ENCODE measurements at places on chromosomes 5 and 9.

DNA sequence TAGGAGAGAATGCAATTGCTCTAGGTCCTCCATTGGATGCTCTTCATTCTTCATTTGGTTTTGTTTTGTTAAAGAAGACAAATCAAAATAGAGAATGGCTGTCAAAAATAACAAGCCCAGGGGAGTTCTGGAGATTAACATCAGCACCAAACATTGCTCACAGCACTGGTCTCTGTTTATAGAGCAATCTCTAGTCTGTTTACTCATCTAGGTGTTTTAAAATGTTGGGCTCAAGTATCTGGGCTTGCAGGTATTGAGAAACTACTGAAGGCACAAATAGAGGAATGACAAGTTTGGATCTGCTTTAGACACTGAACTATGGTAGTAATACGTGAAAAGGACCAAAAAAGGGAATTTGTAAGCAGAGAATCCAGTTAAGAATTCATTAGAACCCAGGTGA, 77.0 kb upstream of the TMC1 start:
- DNase-seq, result no peak

DNA sequence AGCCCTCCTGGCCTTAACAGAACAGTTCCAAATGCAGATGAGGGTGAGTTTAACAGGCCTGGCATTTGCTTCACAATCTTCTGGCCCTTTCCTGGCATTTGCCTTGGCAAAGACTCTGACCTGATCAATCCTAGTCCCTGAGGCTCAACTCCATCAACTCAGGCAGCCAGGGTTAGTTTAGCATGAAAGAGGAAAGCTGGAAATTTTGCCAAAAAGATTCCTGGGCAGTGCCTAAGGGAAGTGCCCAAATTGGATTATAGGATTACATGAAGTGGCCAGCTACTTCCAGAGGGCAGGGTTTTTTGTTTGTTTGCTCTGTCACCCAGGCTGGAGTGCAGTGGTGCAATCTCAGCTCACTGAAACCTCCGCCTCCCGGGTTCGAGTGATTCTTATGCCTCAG, 36.8 kb downstream of the PCDHAC2 start:
- DNase-seq, result no peak

DNA sequence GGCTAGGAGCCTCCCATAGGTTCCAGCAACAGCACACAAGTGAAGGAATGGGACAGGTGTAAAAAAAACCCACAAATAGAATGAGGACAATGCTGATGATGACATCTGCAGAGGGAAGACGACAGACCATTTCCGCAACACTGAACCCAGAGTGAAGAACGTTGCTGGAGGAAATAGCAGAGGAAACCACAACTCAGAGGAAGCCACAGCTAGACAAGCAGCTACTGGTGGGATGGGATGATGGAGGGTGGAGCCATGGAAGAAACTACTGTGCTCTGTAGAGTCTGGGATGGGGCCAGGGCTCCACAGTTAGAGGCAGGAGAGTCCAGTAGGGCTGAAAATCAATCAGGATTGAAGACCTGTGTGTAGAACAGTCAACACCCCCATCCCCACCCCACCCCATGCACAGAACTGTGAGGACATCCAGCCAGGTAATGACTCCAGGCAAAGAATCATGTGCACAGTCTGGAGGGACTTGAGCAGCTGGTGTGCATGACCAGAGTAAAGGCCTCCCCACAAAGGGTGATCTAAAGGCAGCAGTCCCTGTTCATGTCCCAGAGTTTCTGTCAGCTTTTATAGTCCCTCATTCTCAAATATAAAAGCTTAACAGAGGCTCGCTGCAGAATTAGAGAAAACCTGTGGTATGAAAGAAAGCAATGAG, 65.2 kb upstream of the SPIN1 start:
- peak; percentile 27 for DNase-seq

DNA sequence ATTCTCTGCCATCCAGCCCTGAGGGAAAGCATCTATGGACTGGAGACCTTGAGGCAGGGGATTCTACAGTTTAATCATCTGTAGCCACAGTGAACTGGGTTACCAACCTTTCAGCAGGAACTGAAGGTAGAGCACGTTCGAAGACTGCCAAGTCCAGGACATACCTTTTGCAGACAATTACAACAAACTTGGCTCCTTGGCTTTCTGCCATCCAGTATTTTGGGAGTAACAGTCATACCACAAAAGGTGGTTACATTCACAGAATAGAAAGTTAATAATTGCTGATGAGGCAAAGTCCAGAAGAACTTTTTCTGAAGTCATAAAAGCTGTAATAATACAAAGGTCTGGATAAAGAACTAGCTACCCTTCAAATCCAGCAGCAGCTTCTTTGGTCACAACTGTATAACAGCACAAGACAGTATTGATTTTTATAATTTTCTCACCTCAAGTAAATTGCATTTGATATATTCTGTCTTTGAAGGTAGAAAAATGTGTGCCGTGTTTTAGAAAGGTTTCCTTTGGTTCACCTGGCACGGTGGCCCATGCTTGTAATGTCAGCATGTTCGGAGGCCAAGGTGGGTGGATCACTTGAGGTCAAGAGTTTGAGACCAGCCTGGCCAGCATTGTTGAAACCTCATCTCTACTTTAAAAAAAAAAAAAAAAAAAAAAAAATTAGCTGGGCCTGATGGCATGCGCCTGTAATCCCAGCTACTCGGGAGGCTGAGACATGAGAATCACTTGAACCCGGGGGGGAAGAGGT, 236.6 kb downstream of the NR3C1 start:
- DNase-seq, result no peak

DNA sequence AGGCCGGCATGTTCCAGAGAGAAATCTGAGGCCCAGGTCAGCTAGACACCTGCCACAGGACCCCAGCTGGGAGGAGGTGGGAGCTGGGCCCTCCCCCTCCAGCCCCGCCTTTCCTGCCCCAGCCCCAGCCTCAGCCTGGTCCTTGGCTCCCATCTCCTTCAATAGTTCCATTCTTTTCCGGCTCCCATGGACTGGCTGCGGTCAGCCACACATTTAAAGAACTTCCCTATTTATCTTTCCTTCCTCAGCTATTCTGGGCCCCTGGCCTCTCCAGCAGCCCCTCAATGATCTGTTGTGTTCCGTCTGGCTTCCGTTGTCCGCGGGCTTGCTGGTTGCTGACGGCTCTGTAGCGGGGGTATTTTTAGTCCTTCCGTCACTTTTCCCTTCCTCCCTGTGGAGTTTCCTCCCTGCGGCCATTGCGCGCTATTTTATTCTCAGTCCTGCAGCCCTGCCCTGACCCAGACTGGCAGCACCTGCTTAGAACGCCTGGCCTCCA, 73.8 kb downstream of the AMBP start:
- DNase-seq, result no peak

DNA sequence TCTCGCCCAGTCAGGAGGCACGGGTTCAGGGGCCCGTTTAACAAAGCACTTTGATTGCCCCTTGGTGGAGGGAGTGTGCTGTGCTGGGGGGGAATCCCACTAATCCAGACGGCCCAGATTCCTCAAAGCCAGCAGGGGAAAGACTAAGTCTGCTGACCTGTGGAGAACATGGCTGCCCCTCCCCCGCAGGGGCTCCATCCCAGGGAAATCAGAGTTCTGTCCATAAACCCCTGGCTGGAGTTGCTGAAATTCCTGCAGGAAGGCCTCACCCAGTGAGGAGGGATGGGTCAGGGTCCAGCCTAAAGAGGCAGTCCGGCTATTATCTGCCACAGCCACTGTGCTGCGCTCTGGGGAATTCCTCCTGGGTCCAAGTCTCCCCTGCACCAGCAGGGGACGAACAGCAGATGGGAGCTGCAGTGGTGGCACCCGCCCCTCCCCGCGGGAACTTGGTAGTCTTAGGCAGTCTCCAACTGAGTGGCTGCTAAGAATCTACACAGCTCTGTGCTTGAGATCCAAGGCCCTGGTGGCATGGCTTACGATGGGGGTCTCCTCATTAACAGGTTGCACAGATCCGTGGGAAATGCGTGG, 174.0 kb upstream of the DAB2 start:
- no peak for DNase-seq

DNA sequence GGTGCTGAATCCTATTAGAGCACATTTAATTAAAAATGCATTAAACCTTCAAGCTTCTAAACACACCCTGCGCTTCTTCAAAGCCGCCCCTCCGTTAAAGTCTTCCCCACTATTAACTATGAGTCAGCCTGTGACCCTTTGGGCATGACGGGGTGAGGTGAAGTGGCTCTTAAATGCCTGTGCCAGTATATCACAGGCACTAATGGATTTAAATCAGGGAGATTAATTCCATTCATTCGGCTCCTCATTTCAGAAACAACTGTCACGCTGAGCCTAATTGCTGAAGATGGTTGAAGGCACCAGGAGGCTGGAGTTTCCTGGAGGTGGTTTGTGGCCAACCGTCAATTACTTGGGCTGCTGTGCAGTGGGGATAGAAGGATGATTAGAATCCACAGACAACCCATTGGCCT, 192.6 kb upstream of the MSX2 start:
- DNase-seq, result no peak

DNA sequence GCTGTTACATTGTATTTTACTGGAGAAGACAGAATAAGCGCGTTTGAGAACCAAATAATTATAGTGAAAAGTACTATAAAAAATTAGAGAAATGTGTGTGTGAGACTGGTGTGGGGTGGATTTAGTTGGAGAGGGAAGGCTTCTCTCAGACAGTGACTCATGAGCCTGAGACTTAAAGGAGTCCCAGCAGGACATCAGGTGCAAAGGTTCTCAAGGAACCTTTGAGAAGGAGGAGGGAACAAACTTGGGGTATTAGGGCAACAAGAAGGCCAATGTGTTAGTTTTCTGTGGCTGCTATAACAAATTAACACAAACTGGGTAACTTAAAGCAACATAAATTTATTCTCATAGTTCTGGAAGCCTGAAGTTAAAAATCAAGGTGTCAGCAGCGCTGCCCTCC, 4.9 kb downstream of the DDX4 start:
- DNase-seq, result no peak

GRCh38 chr9:99720455-99721050, 101.1 kb upstream of the NR4A3 start:
- no peak for DNase-seq

- no peak for DNase-seq
Measured at GRCh38 chr5:112346411-112347044, 72.5 kb downstream of the EPB41L4A start.

- no peak for DNase-seq
Measured at GRCh38 chr5:180469586-180469865, 24.7 kb upstream of the CNOT6 start.

- DNase-seq, result no peak
Measured at GRCh38 chr5:143484601-143485000, 81.1 kb upstream of the NR3C1 start.

DNA sequence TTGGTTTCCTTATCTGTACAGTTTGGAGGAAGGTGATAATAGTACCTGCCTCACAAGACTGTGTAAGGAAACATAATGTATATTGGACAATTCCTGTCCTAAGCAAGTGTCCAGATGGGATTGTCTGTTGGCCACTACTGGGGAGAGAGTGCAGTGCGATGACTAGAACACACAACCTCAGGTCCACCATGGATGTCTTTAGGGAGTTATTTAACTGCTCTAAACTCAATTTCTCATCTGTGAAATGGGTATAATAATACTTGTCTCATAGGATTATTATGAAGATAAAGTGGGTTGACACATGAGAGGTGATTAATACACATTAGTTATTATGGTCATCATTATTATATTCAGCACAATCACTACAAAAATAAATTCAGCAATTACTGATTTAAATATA, 63.1 kb downstream of the CAST start:
- no peak for DNase-seq

DNA sequence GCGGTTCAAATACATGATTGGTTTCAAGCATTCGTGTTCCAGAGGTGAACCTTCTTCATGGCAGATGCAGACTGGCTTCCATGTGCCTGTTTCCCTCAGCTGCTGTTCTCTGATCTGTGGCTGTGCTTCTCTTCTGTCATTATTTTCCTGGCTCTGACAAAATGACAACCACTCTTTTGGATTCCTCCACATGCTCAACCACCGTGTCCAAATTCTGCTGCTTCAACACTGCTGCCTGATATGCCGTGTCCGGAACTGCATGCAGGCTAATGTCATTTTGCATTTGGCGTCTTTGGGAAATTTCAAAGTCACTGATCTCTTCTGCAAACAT, 368.7 kb upstream of the ZNF608 start:
- DNase-seq, result no peak

- peak; percentile 41 for DNase-seq
Measured at GRCh38 chr9:73219985-73220626, 68.4 kb downstream of the ANXA1 start.

Data from stimulated activated CD8-positive, alpha-beta memory T cell treated with anti-CD3 and anti-CD28 coated beads, Interleukin-15, amount 100 ng/mL, for 48 hours (primary cell).